ENCODE measurements at places on chromosomes 1 and 21. TPM values are rescaled to one million over a fixed set of nuclear protein-coding genes. Genes with fewer than 3 reads are reported as not detected.
A peak's percentile ranks its signal among the peaks of the same experiment; 100 is the strongest.

DNA sequence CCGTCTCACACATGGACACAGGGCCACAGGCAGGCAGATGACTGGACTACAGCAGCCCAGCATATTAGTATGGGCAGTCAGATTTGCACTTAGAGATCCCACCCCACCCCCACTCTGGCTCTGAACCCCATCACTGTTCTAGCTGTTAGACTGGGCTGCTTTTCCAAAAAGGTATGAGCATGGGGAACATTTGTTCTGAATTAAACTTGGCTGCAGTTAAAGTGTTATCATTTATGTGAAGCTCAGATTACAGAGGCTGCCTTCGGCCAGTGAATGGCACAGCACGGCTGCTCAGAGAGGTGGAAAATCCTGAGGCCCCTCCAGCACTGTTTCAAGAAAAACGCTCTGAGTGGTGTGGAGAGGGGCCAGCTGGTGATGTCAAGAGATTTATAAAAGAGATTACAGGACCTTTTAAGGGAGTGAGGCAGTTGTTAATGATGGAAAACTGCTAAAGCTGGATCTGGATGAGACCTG is 6.9 kb upstream of the NOS1AP start:
- no peak for DNase-seq
- peaks cover 8% of the 10 kb centered on the region for H3K4me1 ChIP-seq
- H3K4me3 ChIP-seq = no peak overlapping the region
- no peaks in the 10 kb centered on the region for H3K27me3 ChIP-seq

DNA sequence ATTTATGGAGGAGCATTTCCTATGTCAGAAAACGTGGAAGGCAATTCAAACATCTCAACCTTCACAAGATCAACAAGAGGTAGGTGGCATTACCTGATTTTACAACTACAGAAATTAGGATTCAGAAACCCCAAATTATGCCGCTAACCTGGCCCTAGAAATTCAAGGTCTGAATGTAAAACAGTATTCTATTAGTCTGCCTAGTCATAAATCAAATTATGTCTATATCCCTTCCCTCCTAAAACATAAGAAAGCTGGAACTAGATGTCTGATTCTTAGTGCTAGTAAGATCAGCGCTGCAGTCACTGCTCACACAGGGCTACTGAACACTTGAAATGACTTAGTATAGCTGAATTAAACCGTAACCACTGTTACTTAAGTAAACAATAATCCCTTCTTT is 1.4 kb downstream of the TOMM20 start:
- H3K27me3 ChIP-seq = no peaks in the 10 kb centered on the region
- peaks cover 30% of the 10 kb centered on the region for H3K4me1 ChIP-seq
- H3K4me3 ChIP-seq = peak overlapping the region; percentile 85
- H3K27ac ChIP-seq = no peak overlapping the region

- DNase-seq = no peak
- H3K27ac ChIP-seq = no peak overlapping the region
- H3K27me3 ChIP-seq = no peaks in the 10 kb centered on the region
- H3K36me3 ChIP-seq = no peaks in the 10 kb centered on the region
- no peak overlapping the region for H3K4me3 ChIP-seq
- H3K4me1 ChIP-seq = no peaks in the 10 kb centered on the region
These were observed 125.2 kb upstream of the KCNJ6 start for GRCh38 chr21:38041493-38041892.

DNA sequence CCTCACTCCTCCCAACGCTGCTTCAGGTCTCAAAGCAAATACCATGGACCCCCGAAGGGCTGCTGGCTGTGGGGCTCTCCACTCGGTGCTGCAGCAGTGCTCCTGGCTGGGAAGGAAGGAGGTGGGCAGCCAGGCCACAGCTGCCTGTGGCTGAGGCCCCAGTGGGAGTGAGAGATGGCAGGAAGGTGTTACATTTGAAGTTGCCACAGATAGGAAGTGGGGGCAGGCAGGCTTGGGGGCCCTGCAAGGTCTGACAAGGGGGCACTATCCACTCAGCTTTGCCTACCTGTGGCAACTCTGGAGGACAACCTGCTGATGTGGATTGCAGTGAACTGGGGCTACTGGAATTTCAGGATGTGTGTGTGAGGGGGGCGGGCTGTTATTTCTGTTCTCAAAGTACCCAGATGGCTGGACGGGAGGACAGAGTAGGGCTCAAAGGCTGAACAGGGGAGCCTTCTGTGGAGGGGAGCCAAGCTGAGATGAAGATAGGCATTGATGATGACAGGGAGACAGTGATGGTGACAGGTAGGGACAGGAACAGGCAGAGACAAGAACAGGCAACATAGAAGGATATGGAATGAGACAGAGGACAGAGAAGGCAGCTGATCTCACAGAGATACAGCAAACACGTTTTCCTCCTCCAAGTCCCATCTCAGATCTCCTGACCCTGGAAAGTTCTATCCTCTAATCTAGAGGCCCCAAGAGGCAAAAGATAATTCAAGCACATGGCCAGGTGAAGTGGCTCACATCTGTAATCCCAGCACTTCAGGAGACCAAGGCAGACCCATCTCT is 1.8 kb downstream of the ZNF683 start:
- no peak for DNase-seq
- H3K27me3 ChIP-seq = peaks cover 3% of the 10 kb centered on the region
- H3K36me3 ChIP-seq = no peaks in the 10 kb centered on the region
- no peak overlapping the region for H3K4me3 ChIP-seq
- no peak overlapping the region for H3K27ac ChIP-seq

DNA sequence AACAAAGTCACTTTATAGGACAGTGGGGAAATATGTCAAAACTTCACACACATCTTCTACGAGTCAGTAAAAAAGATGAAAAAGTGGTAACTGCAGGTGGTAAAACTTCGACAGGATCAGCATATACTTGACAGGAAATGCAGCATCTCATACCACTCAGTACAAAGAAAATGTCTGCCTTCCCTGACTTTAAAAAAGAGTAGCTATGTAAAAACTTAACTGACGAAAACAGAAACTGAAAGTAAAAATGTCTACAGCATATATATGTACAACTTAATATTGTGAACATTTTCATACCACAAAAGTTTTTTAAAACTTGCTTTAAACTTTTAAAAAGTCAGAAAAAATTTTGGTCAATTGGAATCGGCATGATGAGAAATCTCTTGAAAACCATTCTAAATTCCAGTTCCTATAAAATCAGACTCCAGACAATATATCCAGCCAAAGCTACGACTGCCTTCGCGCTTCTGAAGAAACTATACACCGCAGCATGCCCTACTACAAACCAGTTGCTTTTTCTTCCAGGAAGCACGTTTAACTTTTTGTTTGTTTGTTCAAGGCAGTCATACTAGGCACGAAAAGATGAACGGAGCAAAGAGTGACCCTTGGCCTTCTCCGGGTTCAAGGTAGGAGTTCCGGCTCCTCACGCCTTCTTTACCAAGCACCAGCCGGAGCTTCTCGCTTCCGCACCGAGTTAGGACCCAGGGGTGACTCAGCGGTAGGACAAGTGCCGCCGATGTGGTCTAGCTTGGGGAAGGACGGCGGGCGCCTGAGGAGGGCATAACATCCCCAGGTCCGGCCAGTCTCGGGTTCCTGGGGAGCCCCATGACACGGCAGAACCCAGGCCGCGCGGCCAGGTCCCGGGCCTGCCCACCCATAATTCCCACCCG is 612 bp downstream of the PSMA5 start:
- no peaks in the 10 kb centered on the region for H3K27me3 ChIP-seq
- peaks cover 6% of the 10 kb centered on the region for H3K36me3 ChIP-seq
- H3K4me3 ChIP-seq = peak overlapping the region; percentile 93
- peak; percentile 15 for DNase-seq
- H3K27ac ChIP-seq = peak overlapping the region; percentile 90

DNA sequence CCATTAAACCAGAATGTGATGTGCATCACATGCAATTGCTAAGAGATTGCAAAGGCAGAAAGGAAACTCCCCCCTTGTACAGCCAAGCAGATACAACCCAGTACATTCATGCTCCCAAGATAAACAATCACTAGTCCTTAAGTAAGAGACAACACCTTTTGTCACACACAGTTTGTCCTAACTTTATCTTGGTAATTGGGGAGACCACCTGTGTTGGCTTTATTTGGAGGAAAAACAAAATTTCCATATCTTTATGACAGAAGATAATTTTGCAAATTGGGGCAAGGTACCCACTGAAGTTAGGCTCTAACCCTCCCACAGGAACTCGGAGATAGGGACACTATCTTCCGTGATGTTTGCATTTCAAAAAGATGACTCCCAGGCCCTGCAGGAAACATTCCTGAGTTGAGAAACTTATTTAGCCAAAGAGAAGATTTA is 175.0 kb upstream of the TNR start:
- no peaks in the 10 kb centered on the region for H3K36me3 ChIP-seq
- no peak for DNase-seq
- H3K4me1 ChIP-seq = no peaks in the 10 kb centered on the region
- H3K27ac ChIP-seq = no peak overlapping the region

DNA sequence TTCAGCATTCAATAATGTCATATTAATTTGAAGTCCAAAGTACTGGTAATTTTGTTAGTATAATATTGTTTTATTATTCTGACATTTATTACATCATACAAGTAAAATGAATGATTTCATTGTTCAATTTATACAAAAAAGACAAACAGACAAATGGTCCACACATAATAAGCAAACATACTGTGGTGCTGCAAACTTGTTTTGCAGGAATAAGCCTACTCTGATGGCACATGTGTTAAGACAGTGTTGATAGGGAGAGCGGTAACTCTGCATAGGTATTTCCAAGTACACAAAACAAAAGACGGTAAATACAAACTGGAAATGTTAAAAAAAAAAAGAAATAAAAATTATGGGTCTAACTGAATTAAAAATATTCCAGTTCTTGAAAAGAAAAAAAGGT is 59.7 kb upstream of the DPYD start:
- no peak overlapping the region for H3K4me3 ChIP-seq
- no peaks in the 10 kb centered on the region for H3K4me1 ChIP-seq
- no peak for DNase-seq
- no peaks in the 10 kb centered on the region for H3K36me3 ChIP-seq
- H3K27ac ChIP-seq = no peak overlapping the region
- no peaks in the 10 kb centered on the region for H3K27me3 ChIP-seq

GRCh38 chr1:23122023-23122748 is 46.5 kb downstream of the LUZP1 start:
- H3K36me3 ChIP-seq = no peaks in the 10 kb centered on the region
- H3K4me1 ChIP-seq = peaks cover 78% of the 10 kb centered on the region
- no peaks in the 10 kb centered on the region for H3K27me3 ChIP-seq
- H3K27ac ChIP-seq = peak overlapping the region; percentile 71
- DNase-seq = no peak

DNA sequence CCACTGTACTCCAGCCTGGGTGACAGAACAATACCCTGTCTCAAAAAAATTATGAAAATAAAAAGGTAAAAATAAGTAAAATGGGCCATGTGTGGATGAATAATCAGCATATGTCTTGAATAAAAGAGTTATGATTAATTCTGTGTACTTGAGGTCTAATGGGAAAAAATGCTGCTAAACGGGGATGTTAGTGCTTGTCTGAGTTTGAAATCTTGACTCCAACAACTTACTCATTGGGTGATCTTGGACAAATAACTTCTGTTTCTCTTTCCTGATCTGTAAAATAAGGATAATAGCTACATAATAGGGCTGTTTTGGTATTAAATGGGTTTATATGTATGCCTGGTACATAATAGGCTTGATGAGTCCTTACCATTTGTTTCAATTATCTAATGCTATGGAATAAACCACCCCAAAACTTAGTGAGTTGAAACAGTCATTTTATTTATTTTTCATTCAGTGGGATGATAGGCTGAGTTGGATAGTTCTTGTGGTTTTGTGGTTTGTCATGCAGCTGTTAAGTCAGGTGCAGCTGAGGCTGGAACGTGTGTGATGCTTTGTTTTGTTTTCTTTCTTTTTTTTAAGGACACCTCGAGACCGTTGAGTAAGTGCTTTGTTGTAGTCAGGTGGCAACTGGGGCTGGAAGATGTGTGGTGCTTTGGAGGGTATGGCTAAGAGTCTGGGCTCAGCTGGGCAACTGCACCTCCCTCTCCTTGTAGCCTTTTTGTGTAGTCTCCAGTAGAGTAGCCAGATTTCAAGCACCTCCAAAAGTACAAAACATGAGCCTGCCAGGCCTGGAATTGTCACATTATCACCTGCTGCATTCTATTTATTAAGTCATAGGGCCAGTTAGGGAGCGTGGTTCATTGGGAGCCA is 4.9 kb downstream of the MDM4 start:
- DNase-seq = no peak
- no peak overlapping the region for H3K27ac ChIP-seq
- no peak overlapping the region for H3K4me3 ChIP-seq
- H3K36me3 ChIP-seq = peaks cover 8% of the 10 kb centered on the region
- no peaks in the 10 kb centered on the region for H3K27me3 ChIP-seq

- peak overlapping the region; percentile 97 for H3K27ac ChIP-seq
- H3K4me1 ChIP-seq = peaks cover 83% of the 10 kb centered on the region
- no peak for DNase-seq
- no peaks in the 10 kb centered on the region for H3K27me3 ChIP-seq
These were observed 111.7 kb upstream of the IPO9 start for GRCh38 chr1:201717286-201717685.

DNA sequence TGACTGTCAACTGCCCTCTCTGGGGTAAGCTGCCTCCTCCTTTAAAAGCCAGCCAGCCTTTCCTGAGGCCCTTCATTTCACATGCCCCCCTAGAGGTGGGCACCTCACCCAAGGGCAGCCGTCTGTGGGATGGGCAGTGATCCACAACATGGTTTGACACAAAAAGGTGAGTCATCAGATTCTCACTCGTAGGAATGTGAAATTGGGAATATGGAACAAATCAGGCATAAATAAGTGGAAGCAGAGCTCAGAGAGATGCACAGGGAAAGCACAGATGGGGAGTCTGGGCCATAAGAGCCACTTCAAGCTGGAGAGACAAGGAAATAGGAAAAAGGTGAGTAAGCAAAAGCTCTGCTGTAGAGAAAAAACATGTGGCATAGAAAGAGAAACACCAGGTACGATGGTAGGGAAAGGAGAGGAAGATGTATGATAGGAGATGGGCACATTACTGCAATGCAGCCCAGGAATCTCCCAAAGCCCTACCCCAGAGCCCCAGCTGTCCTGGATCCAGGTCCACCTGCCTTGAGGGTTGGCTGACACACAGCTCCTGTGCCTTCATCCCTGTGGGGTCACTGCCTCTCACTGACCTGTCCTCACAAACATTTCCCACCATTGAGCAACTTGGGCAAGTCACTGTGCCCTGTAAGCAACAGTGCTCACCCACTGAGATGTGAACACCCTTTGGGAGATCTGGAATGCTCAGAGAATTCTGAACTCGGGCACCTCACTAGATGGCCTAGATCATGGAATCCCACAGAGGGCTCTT is 86.6 kb downstream of the ASTN1 start:
- H3K4me1 ChIP-seq = no peaks in the 10 kb centered on the region
- no peak overlapping the region for H3K4me3 ChIP-seq
- DNase-seq = no peak
- H3K27ac ChIP-seq = no peak overlapping the region

- H3K27ac ChIP-seq = no peak overlapping the region
- no peak overlapping the region for H3K4me3 ChIP-seq
- H3K36me3 ChIP-seq = no peaks in the 10 kb centered on the region
- H3K4me1 ChIP-seq = no peaks in the 10 kb centered on the region
These were observed 188.2 kb downstream of the ZBTB18 start for GRCh38 chr1:244239261-244239770.

EIF3I gene
- 105 TPM for total RNA-seq

MR1 gene
- 30.0 TPM for total RNA-seq

TAL1 gene
- 2.4 TPM for total RNA-seq

PGLYRP4 gene
- not detected for total RNA-seq

RHCE gene
- not detected for total RNA-seq

TDRD5 gene
- total RNA-seq = 0.14 TPM

GBP1 gene
- total RNA-seq = 26.4 TPM

KCNJ9 gene
- total RNA-seq = 0.95 TPM

ASCL5 gene
- total RNA-seq = not detected

AMY2A gene
- 4.7 TPM for total RNA-seq
